ENCODE measurements at places on chromosomes 16 and 17. TPM values are rescaled to one million over a fixed set of nuclear protein-coding genes. Genes with fewer than 3 reads are reported as not detected.

Gene CLEC18B
- total RNA-seq: 2.1 TPM

Gene NACA2
- total RNA-seq: not detected

Gene CCL8
- 1.0 TPM for total RNA-seq

Gene KRT9
- total RNA-seq: not detected

Gene CCR7
- 1.0 TPM for total RNA-seq

Gene CCL7
- not detected for total RNA-seq

Gene PERCC1
- total RNA-seq: not detected

Gene TSEN54
- total RNA-seq: 15.7 TPM

Gene CD300A
- total RNA-seq: 1.0 TPM

Gene OR4D1
- not detected for total RNA-seq

Gene STXBP4
- total RNA-seq: 9.4 TPM

Gene ITGAX
- 1.0 TPM for total RNA-seq

Gene GALR2
- total RNA-seq: not detected
